Central memory CD4-positive, alpha-beta T cell (primary cell): ENCODE measurements at places on chromosomes 2 and 18.

GRCh38 chr2:136250131-136250530 is 132.2 kb upstream of the CXCR4 start:
- no peak for DNase-seq

DNA sequence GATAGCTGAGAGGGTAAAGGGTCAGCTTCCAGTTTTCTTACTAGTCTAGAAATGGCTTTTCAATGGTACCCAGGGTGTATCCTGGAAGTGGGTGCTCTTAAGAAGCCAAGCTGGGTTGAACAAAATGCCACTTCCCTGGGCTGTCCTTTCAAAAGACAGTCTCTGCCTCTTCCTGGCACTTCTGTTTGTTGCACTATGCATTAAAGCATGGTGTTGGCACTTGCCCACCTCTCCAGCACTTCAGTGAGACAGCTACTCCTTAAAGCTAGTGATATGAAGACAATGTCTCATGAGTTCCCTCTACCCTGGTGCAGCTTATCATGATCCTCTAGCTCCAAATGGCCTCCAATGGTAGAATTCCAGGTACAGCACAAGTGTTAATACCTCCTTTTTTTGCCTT is 74.3 kb upstream of the IGFBP5 start:
- DNase-seq, result no peak

- DNase-seq, result peak; percentile 67
These were observed 376.1 kb downstream of the IRS1 start for GRCh38 chr2:226423498-226423960.

DNA sequence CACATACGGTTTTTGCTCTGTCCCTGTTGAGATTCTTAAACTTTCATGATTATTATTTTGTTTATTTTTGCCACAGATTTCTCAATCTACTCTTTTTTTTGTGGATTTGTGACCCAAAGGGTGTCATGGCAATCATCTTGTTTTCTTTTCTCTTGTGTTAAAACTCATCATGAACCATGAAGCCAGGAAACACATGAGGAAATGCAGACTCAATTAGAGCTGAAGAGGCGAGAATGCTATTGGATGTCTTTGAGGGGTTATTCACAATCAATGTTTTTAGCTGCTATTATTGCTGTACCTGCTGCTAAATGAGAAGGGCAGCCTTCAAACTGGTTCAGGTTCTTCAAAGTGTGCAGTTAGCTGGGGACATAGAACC is 99.5 kb upstream of the MMADHC start:
- no peak for DNase-seq

DNA sequence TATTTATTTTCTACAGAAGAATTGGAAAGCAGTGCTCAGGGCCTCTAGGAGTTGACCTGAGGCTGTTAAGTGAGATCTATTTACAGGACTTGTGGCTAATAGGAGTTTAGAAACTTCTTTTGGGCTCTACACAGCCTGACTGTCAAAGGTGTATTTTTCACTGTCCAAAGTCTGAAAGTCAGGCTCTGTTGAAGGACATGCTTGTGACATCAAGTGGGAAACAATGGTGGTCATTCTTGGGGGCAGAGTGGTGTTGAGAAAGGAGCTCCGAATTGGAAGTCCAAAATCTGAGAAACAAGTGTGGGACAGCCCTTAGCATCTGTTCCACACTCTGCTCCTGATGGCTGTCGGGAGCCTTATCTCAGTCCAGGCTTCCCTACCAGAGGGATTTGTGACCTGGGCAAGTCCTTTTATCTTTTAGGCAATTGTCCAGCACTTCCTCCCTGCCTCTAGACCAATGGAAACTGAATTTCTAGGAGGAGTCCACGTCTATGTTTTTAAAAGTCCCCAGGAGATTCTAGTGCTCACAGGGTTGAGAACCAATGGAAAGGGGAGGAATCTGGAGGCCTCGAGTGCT is 76.4 kb downstream of the LIPG start:
- no peak for DNase-seq

- DNase-seq, result no peak
These were observed 65.3 kb upstream of the RIT2 start for GRCh38 chr18:43180814-43181213.

GRCh38 chr2:172704072-172704936 is 31.3 kb upstream of the RAPGEF4 start:
- DNase-seq, result no peak
